ENCODE measurements at places on chromosomes 5 and 9.

- no peak for DNase-seq
Measured at GRCh38 chr5:110431603-110432002, 294.9 kb downstream of the TMEM232 start.

DNA sequence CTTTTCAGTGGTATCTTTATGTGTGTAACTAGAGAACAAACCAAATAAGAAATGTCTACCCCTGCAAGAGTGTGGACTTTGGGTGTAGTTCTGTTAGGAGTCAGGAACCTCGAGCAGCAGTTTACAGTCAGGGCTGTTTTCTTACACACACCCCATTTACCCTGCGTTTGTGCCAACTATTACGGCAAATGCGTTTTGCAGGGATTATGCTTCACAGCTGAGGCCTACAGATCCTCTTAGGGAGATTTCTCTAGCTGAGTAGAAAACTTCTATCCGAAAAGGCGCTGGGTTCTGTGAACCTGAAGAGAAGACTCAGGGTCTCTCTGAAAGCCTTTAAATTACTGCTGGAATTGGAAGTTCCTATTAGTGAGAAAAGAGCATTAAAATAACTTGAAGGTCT, 51.4 kb downstream of the ACER2 start:
- no peak for DNase-seq

DNA sequence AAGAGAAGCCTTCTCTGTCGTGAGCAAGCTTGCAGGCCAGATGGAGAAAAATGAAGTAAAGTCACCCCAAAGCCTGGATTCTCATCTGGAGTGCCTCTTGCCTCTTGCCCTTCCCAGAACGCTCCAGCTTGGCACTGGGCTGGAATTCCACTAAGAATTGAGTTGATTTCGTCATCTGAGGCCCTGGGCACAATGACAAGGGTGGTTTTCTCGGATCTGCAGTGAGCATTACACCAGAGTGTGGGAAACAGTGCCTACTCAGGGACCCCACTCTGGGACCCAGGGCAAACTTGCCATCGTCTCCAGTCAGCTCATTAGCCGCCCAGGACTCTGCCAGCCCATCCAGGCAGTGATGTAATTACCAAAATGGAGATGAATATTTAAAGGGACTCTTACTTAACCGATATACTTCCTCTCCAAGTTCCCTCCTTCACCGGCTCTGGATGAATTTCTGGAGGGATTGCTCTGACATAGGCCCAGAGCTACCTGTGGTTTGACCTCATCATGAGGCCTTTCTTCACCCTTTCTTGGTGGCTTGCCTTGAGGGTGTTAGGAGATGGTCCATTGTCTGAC, 44.7 kb upstream of the LCP2 start:
- DNase-seq, result no peak

- no peak for DNase-seq
Measured at GRCh38 chr5:108025957-108026356, 355.2 kb upstream of the EFNA5 start.

DNA sequence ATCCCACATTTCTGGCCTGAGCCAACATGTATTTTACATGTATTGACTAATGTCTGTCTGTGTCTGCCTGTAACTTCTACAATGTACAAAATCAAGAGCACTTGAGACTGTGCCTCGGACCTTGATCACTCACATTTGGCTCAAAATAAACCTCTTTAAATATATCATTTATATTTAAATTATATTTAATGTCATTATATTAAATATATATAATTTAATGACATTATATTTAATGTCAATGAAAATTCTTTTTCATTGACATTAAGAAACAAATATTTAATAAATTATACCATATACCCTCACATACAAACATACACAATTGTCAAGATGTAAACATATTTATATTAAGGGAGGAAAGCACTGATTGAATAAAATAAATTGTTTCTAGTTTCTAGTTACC, 1099.8 kb upstream of the CDH18 start:
- no peak for DNase-seq

- no peak for DNase-seq
Measured at GRCh38 chr5:55096861-55097260, 5.6 kb upstream of the GZMA start.

GRCh38 chr5:110288766-110289511, 437.5 kb downstream of the TMEM232 start:
- DNase-seq, result peak; percentile 92

- no peak for DNase-seq
Measured at GRCh38 chr9:76649894-76650293, 114.3 kb upstream of the PCA3 start.

GRCh38 chr5:9226016-9226536, 319.8 kb downstream of the SEMA5A start:
- no peak for DNase-seq

DNA sequence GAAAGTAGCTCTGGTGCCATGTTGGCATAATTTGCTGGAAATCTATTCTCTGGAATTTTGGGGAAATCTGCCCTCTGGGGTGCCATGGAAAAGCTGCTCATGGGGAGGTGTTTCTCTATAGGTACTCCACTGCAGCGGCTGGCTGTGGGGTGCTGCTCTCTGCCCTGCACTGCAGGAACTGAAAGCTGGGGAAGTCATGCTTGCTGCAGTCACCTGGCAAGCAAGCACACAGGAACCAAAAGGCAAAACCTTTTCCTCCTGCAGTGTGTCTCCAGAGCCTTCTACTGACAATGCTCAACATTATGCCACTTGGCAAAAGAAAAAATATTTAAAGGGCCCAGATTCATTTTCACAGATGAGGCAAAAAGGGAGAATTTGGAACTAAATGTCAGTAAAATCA, 25.8 kb upstream of the CARNMT1 start:
- no peak for DNase-seq

GRCh38 chr5:121378046-121378445, 473.6 kb upstream of the FTMT start:
- DNase-seq, result no peak

GRCh38 chr9:100580257-100580656, 2.4 kb downstream of the CAVIN4 start:
- DNase-seq, result no peak

DNA sequence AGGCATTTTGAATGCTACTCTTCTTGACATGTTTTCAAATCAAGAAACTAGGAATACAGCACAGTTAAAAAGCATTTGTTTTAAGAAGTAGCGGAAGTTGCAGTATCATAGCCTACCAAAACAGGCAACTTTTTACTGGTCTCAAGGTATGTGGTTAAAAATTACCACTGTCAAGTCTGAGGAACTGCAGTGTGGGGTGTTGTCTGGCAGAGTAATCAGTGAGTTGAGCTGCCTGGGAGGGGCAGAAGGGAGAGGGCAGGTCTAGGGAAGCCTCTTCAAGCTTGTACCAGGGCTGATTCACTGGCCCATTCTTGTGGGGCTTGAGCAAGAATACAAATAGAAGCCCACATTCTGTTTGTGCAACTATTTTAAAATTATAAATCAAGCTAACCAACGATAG, 42.4 kb upstream of the SV2C start:
- no peak for DNase-seq

GRCh38 chr9:83538172-83538889, at the start of gene FRMD3:
Gene FRMD3 (minus strand): TSS chr9:83538401. CDS start chr9:83538231, 170 bp downstream.
- DNase-seq, result peak; percentile 83

GRCh38 chr5:157471709-157472108, 11.7 kb downstream of the NIPAL4 start:
- DNase-seq, result peak; percentile 54

DNA sequence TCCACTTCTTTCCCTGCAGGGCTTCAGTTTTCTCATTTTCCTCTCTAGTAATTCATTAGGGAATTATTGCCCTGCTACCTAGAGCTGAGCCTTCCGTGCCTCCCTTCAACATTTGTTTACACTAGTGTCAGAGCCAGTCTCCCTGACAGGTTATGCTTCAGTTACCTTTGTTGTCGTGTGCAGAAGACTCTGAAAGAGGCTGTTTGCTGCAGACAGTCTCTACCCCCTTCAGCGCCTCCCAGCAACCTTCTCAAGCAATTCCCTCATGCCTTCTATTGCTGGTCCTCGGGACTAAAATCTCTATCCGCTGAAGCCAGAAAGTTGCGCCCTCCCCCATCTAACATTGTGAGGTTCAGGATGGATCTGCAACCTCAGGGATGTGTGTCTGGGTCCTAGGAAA, 12.8 kb downstream of the RALGPS1 start:
- DNase-seq, result no peak

GRCh38 chr9:116099821-116100220, 53.8 kb upstream of the PAPPA start:
- no peak for DNase-seq

DNA sequence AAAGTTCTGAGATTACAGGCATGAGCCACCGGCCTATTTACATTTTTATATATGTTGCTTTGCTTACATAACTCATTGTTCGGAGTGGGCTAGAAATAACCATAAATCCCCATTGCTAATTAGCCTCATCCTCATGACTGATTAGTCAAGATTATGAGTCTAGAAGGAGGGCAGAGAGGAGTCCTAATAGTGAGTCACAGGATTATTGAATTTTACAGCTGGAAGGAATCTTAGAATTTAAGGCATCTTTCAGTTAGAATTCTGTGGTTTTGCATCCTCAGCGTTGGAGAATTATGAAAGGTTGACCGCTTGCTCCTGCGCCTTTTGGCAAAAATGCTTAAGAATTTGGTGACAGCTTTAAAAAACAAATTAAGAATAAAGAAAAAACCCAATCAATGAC, 2.6 kb upstream of the PBX3 start:
- DNase-seq, result peak; percentile 75

DNA sequence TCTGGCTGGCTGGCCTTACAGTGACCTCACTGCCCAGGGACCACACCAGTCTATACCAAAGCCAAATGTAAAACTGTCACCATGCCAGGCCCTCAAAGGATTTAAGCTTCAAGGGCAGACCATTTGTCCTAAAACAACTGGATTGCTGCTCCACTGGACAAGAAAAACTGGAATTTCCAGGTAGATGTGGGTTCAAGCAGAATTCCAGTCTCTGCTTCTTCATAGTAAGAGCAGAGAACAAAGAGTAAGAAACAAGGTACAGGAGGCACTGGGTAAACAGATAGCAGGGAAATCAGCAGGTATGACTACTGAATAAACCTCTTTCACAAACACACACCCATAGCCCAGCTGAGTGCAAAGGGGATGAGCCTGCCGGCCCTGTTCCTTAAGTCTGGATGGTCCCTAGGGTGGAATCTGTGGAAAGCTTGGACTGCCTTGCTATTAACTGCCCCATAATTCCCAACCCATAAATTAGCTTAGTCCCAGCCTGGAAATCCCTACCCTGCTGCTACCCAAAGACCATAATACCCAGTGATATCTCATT, 5.5 kb downstream of the B4GALT1 start:
- DNase-seq, result no peak

GRCh38 chr5:58731641-58732040, 148.8 kb downstream of the RAB3C start:
- DNase-seq, result no peak

GRCh38 chr5:157473383-157474320, 13.6 kb downstream of the NIPAL4 start:
- peak; percentile 31 for DNase-seq

- DNase-seq, result no peak
Measured at GRCh38 chr5:76715486-76715735, 515 bp upstream of the F2R start.
